ENCODE measurements at places on chromosomes 12 and 14.

DNA sequence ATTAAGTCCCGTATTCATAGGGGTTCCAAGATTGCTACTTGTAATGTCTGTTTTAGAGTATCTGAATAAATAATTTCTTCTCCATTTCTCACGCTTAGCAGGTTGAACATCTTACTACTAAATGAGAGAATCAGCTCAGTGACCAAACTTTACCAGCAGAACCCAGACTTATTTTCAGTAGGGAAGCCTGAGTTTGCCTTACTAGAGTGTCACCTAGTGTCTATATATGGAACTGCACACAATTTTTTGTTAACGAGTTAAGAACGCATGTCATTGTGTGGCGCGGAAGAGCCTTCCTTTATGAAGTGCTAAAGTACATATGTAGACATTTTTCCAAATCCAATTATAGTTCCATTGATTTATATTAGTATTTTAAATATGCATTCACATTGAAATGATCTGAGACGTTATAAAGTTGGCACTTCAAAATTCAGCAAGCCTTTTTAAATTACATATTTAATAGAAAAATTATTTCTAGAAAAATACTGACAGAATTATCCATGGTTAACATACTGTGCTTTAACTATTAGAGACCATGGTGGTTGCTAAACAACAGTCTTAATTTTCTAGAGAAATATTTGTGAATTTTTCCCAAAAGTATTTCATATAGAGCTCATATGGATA lies 88.3 kb downstream of the RPS29 start:
- DNase-seq = no peak

GRCh38 chr14:100602621-100603230 lies 15.5 kb upstream of the BEGAIN start:
- no peak for DNase-seq

- DNase-seq = no peak
These were observed 85.4 kb upstream of the ETV6 start for GRCh38 chr12:11563785-11564739.

- no peak for DNase-seq
These were observed 749.1 kb upstream of the TBX3 start for GRCh38 chr12:115433014-115433634.

- no peak for DNase-seq
These were observed 105.8 kb downstream of the PAH start for GRCh38 chr12:102811110-102811737.

DNA sequence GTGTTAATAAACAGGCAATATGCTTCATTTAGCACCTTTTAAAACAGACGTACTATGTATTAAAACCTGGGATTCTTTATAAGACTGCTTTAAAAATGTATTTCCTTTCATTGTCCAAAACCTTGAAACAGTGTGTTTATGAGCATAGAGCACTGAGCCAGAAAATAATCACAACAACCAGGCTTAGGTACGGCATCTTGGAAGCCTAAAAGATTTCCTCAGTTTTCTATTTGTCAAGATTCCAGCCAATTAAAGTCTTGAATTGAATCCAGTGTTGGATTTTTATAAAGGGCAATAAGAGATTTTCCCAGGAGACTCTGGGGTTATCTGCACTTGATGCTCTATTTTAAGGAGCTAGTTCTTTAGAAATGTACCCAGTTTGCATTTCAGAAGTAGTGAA lies 80.3 kb downstream of the GRIP1 start:
- DNase-seq = no peak

DNA sequence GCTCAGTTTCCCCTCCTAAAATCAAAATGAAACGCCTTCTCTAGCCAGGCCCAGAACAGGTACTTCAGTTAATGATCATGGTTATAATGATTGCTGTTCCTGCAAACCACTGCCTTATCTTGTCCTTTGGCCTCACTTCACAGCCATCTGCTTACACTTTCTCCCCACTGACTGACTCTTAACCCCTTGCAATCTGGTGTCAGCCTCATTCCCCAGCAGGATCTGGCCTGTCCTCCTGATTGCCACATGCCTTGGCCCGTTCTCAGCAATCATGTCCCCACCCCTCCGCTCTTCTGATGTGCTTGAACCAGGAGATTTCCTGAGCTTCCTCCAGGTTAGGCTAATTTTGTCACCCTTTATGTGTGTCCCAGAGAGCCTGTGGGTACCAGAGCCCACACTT lies 64.5 kb downstream of the KCNA1 start:
- no peak for DNase-seq

Data from lower leg skin (tissue), 4 donors.